ENCODE measurements at places on chromosomes 7 and 10. TPM values are rescaled to one million over a fixed set of nuclear protein-coding genes. Genes with fewer than 3 reads are reported as not detected.

- H3K27ac ChIP-seq, result no peak overlapping the region
- H3K4me3 ChIP-seq, result no peak overlapping the region
- H3K27me3 ChIP-seq, result peaks cover 19% of the 10 kb centered on the region
- H3K4me1 ChIP-seq, result no peaks in the 10 kb centered on the region
- no peak for DNase-seq
- no peaks in the 10 kb centered on the region for H3K36me3 ChIP-seq
Measured at GRCh38 chr10:118254654-118255053, 87.5 kb downstream of the FAM204A start.

GRCh38 chr7:155882596-155882995, 70.3 kb upstream of the SHH start:
- H3K36me3 ChIP-seq, result no peaks in the 10 kb centered on the region
- H3K27me3 ChIP-seq, result no peaks in the 10 kb centered on the region
- DNase-seq, result no peak
- no peaks in the 10 kb centered on the region for H3K4me1 ChIP-seq

- H3K27ac ChIP-seq, result no peak overlapping the region
- no peaks in the 10 kb centered on the region for H3K36me3 ChIP-seq
- H3K27me3 ChIP-seq, result peaks cover 4% of the 10 kb centered on the region
- no peak overlapping the region for H3K4me3 ChIP-seq
- no peak for DNase-seq
- peaks cover 8% of the 10 kb centered on the region for H3K4me1 ChIP-seq
Measured at GRCh38 chr10:91901784-91902677, 7.3 kb downstream of the FGFBP3 start.

GRCh38 chr10:33196710-33197491, 137.6 kb downstream of the NRP1 start:
- H3K27ac ChIP-seq, result no peak overlapping the region
- no peak for DNase-seq
- H3K4me1 ChIP-seq, result peaks cover 2% of the 10 kb centered on the region
- no peaks in the 10 kb centered on the region for H3K36me3 ChIP-seq
- H3K27me3 ChIP-seq, result peaks cover 21% of the 10 kb centered on the region

- H3K27me3 ChIP-seq, result no peaks in the 10 kb centered on the region
- no peak overlapping the region for H3K27ac ChIP-seq
Measured at GRCh38 chr7:116951366-116952292, 1.7 kb upstream of the ST7 start.

- no peak for DNase-seq
- H3K27ac ChIP-seq, result no peak overlapping the region
- H3K27me3 ChIP-seq, result no peaks in the 10 kb centered on the region
Measured at GRCh38 chr10:132487241-132488135, 50.1 kb upstream of the INPP5A start.

GRCh38 chr7:140475747-140476333, 3.5 kb downstream of the MKRN1 start:
- H3K4me3 ChIP-seq, result peak overlapping the region; percentile 44
- H3K4me1 ChIP-seq, result peaks cover 37% of the 10 kb centered on the region
- H3K27ac ChIP-seq, result no peak overlapping the region
- DNase-seq, result no peak
- H3K36me3 ChIP-seq, result peaks cover 23% of the 10 kb centered on the region

GRCh38 chr7:2015251-2015871, 217.4 kb downstream of the MAD1L1 start:
- H3K36me3 ChIP-seq, result peaks cover 24% of the 10 kb centered on the region
- H3K4me3 ChIP-seq, result no peak overlapping the region
- H3K27ac ChIP-seq, result no peak overlapping the region
- no peaks in the 10 kb centered on the region for H3K27me3 ChIP-seq
- DNase-seq, result no peak

DNA sequence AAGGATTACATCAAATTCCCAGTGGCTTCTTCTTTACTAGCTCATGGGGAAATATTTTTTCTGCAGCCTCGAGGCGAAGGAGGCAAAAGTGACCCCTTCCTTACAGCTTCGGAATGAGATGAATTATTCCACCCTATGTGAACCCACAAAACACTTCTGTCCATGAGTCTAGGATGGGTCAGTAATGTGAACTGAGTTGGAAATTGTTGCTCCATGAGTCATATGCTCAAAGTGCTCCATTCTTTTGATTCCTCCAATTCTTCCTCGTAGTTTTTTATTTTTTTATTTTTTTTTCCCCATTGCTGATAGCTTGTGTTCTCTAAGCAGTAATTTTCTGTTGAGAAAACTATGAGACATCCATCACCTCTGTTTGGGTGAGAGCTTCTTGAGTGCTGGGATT, 31.7 kb upstream of the FAM204A start:
- no peaks in the 10 kb centered on the region for H3K4me1 ChIP-seq
- H3K36me3 ChIP-seq, result no peaks in the 10 kb centered on the region
- peaks cover 28% of the 10 kb centered on the region for H3K27me3 ChIP-seq
- no peak overlapping the region for H3K4me3 ChIP-seq
- no peak overlapping the region for H3K27ac ChIP-seq

- H3K4me1 ChIP-seq, result peaks cover 17% of the 10 kb centered on the region
- no peak overlapping the region for H3K27ac ChIP-seq
- no peak for DNase-seq
- H3K36me3 ChIP-seq, result no peaks in the 10 kb centered on the region
- H3K27me3 ChIP-seq, result no peaks in the 10 kb centered on the region
Measured at GRCh38 chr7:22363756-22364422, 6.9 kb upstream of the RAPGEF5 start.

- H3K4me1 ChIP-seq, result no peaks in the 10 kb centered on the region
- no peak for DNase-seq
- peaks cover 2% of the 10 kb centered on the region for H3K36me3 ChIP-seq
- H3K27me3 ChIP-seq, result no peaks in the 10 kb centered on the region
- H3K4me3 ChIP-seq, result no peak overlapping the region
Measured at GRCh38 chr10:102948786-102949185, 30.7 kb downstream of the CNNM2 start.

DNA sequence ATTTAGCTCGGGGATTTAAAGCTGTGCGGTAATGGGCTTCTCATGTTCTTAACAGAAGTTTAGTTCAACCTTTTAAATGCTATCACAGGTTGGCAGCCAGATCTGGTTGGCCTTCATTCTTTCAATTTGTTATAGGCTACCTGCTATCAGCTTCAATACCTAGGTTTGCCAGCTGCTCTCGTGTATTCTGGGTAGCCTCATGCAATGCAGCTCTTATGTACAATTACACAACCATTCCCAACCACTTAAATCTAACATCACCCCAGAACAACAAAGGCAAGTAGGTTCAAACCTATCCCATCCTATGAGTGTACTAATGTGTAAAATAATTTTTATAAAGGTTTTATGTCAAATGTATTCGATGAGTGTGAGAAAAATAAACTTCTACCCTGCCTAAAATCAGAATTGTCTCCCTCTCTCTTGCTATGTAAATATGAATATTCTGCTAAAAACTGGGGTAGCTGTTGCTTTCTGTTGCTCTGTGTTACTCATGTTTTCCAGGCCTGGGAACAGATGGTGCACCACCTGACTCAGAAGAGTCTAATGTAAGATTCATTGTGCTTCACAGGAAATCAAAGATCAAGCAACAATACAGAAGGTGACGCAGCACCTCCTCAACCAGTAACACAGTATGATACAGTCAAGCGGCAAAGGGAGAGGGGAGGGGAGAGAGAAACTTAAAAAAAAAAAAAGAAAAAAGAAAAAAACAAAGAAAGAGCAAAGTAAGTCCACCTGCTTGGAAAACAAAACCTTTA, 188.6 kb downstream of the ETV1 start:
- no peak for DNase-seq
- no peaks in the 10 kb centered on the region for H3K36me3 ChIP-seq
- H3K4me1 ChIP-seq, result no peaks in the 10 kb centered on the region
- no peak overlapping the region for H3K27ac ChIP-seq
- H3K27me3 ChIP-seq, result no peaks in the 10 kb centered on the region
- H3K4me3 ChIP-seq, result no peak overlapping the region

DNA sequence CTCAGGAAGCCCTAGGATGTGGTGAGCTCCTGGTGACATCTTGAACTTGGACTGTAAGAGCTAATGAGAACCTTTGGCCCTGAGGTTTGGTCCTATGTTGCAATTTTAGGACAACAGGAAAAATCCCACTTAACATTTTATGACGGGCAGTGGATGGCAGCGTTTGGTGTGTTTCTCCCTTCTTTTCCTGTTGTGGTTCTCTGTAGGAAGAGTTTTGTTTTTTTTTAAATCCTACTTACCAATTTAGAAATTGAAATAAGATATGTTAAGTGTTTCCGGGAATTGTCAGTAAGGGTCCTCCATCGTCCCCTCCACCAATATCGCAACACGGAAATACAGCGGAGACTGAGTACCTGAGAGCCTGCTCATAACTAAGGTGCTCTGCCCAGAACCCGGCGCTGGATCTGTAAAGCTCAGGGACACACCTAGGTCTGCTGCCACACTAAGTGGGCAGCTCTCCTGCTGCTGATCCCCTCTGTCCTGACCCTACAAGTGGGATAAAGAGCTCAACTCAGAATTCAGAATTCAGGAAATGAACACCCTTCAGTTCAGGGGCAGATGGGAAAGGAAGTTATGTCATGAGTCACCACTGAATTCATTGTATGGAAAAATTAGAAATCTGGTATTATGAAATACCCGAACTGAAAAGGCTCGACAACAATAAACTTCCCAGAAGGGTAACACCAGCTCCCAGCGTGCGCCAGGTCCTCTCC, 9.1 kb upstream of the PROSER2 start:
- no peak overlapping the region for H3K4me3 ChIP-seq
- DNase-seq, result no peak
- H3K27me3 ChIP-seq, result peaks cover 7% of the 10 kb centered on the region

GRCh38 chr10:113517901-113518260, 35.0 kb upstream of the HABP2 start:
- H3K36me3 ChIP-seq, result no peaks in the 10 kb centered on the region
- H3K4me1 ChIP-seq, result no peaks in the 10 kb centered on the region
- H3K27ac ChIP-seq, result no peak overlapping the region
- no peak for DNase-seq
- no peak overlapping the region for H3K4me3 ChIP-seq
- H3K27me3 ChIP-seq, result peaks cover 10% of the 10 kb centered on the region

DNA sequence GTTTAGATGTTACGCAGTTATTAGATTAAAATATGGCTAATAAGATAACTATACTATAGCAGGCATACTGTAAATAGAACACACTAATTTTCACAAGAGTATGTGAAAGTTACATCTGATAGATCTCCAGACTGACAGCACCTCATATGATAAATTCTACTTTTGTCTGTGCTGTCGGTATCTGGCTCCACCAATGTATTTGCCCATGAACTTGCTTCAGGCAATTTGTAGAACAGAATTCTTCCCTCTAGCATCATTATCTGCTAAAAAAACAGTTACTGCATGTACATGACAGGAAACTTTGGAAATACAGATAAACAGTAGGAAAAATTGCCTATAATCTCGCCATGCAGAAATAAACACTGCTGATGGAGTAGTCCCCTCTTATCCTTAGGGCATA, 137.7 kb downstream of the WNT2 start:
- H3K27me3 ChIP-seq, result no peaks in the 10 kb centered on the region
- no peak overlapping the region for H3K4me3 ChIP-seq
- DNase-seq, result no peak
- H3K4me1 ChIP-seq, result no peaks in the 10 kb centered on the region
- peaks cover 6% of the 10 kb centered on the region for H3K36me3 ChIP-seq
- H3K27ac ChIP-seq, result no peak overlapping the region

GRCh38 chr7:131537571-131537978, 18.9 kb downstream of the PODXL start:
- H3K4me3 ChIP-seq, result no peak overlapping the region
- H3K27me3 ChIP-seq, result no peaks in the 10 kb centered on the region
- no peaks in the 10 kb centered on the region for H3K4me1 ChIP-seq
- H3K27ac ChIP-seq, result no peak overlapping the region
- no peak for DNase-seq

DNA sequence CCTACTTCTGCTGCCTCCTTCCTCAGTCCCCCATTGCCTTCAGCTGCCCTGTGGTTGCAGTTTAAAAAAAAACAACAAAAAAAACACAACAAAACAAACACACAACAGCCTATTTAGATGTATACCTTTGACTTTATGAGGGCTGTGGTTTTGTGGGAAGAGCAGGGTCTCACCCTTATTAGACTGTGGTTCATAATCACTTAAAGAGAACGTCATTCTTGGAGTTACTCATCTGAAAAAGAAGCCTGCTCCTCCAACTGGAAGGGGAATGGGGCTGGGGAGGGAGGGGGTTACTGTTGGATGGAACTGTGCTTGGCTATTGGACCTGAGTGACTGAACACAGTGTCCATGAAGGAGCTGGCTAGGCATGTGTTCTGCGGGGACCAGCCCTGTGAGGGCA, 48.1 kb downstream of the SDK1 start:
- no peak overlapping the region for H3K27ac ChIP-seq
- no peak for DNase-seq
- H3K36me3 ChIP-seq, result no peaks in the 10 kb centered on the region

- peaks cover 39% of the 10 kb centered on the region for H3K27me3 ChIP-seq
- peaks cover 5% of the 10 kb centered on the region for H3K4me1 ChIP-seq
- DNase-seq, result no peak
- H3K36me3 ChIP-seq, result no peaks in the 10 kb centered on the region
Measured at GRCh38 chr7:27140126-27140857, 3.2 kb downstream of the HOXA5 start.

GRCh38 chr10:26841733-26842317, 18.9 kb downstream of the ABI1 start:
- peaks cover 34% of the 10 kb centered on the region for H3K36me3 ChIP-seq
- peak overlapping the region; percentile 2 for H3K4me3 ChIP-seq
- no peak for DNase-seq

GRCh38 chr7:80781561-80781979, 137.3 kb downstream of the SEMA3C start:
- no peaks in the 10 kb centered on the region for H3K27me3 ChIP-seq
- H3K27ac ChIP-seq, result no peak overlapping the region
- no peak for DNase-seq
- H3K36me3 ChIP-seq, result no peaks in the 10 kb centered on the region
- H3K4me1 ChIP-seq, result no peaks in the 10 kb centered on the region

The LIPK gene
- total RNA-seq, result not detected

The TLL2 gene
- 1.8 TPM for total RNA-seq

The ITGA8 gene
- not detected for total RNA-seq

The ADAMTS14 gene
- not detected for total RNA-seq

The HTR5A gene
- total RNA-seq, result not detected

The CRHR2 gene
- not detected for total RNA-seq

The KLF14 gene
- 0.10 TPM for total RNA-seq

The INTS15 gene
- total RNA-seq, result 49.9 TPM

The TUBB8 gene
- not detected for total RNA-seq

The SLC13A1 gene
- total RNA-seq, result not detected

The PIP gene
- total RNA-seq, result not detected

The GAD2 gene
- not detected for total RNA-seq

The TET1 gene
- total RNA-seq, result 0.69 TPM

The ITPRIP gene
- total RNA-seq, result 26.1 TPM

The AGAP3 gene
- total RNA-seq, result 7.4 TPM

The CCL24 gene
- 1.2 TPM for total RNA-seq

The ZNF789 gene
- total RNA-seq, result 24.5 TPM

The CALML3 gene
- not detected for total RNA-seq

The BAMBI gene
- total RNA-seq, result 0.32 TPM
